GM18507 (cell line): ENCODE measurements at places on chromosomes 7 and 10.

DNA sequence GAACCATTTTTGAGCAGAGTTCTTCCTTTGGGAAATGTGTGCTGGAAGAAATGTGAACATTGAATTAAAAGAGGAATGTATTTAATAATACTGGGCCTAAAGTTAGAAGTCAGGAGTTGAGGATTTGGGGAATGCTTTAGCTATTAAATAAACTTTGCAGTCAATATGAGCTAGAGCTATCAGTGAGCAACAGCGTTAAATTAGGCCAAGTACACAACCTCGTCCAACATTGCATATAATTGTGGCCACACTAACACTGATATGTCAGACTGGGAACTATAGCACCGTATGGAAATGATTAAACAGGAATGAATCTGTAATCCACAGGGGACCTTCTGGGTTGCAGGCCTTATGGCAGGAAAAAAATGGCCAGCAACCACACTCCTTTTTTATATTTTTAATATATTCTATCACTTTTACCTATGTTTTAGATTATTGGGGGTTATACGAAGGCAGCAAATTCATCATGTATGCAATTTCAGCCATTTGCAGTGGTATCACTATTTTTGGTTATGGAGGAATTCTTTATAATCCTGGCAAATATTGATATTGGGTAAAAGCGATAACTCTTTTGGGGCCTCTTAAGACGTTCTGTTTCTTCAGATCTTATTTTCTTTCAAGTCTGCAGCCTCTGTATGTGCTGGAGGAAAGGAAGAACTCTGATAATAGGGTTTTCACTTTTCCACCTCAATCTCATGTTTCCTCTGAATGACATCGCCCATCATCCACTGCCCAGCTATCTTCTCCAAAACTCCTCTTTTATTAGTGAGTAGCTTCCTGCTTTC, 236.3 kb upstream of the PLXDC2 start:
- DNase-seq = no peak

GRCh38 chr10:78389419-78389818, 355.8 kb downstream of the RPS24 start:
- no peak for DNase-seq

- DNase-seq = no peak
Measured at GRCh38 chr10:76973091-76974016, 664.3 kb downstream of the KCNMA1 start.

DNA sequence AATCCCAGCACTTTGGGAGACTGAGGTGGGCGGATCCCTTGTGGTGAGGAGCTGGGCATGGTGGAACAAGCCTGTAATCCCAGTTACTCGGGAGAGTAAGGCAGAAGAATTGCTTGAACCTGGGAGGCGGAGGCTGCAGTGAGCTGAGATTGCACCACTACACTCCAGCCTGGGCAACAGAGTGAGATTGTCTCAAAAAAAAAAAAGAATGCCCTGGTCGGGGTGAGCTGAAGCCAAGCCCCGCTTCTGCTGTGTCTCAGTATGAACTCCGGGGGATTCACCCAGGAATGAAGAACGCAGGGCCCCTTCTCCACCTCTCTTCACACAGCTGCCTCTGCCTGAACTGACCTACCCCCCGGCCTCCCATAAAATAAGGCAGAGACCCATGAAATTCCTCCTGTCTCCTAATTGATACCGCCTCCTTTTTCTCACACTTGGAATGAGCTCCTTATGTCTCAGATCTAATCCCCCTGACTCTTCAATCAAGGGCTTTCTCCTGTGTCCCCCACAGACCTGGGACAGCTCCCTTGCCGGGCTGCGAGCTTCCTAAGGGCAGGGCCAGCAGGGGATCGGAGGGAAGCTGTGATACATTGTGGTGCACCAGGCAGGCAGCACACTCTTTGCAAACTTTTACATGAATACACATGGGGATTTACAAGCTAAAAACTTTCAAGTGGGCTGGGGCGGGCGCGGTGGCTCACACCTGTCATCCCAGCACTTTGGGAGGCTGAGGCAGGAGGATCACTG, 911 bp upstream of the ZP3 start:
- DNase-seq = no peak

GRCh38 chr7:110762546-110763225, 328.2 kb upstream of the LRRN3 start:
- no peak for DNase-seq
